NCI-H82 (cell line): ENCODE measurements at places on chromosomes 1 and 21.

GRCh38 chr1:9399510-9400424 lies 107.1 kb downstream of the SPSB1 start:
- peak; percentile 93 for DNase-seq

DNA sequence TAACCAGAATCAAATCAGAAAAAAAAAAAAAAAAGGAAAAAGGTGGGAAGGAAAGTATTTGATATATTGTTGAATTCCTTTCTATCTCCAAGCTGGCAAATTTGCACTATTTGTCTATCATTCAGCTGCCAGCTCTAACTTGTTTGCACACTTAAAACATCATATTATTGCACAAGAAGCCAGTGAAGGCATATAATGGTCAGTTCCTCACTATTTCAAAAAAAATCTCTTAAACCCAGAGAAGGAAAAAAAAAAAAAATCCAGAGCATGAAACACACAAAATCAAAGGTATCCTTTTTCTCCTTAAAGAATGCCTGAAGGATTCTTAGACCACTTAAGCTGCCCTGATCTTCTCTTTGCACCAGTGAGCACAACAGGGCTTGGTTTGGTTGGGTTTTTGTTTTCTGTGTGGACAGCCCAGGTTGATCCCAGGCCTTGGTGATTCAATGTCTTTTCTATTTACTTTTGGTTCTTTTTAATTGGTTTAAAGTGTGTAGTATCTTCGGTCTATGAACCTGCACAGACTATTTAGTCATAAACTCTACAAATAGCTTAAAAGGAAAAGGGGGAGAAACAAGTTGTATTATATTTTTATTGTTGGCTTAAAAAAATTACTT lies 40.2 kb downstream of the DUSP10 start:
- DNase-seq, result peak; percentile 17

DNA sequence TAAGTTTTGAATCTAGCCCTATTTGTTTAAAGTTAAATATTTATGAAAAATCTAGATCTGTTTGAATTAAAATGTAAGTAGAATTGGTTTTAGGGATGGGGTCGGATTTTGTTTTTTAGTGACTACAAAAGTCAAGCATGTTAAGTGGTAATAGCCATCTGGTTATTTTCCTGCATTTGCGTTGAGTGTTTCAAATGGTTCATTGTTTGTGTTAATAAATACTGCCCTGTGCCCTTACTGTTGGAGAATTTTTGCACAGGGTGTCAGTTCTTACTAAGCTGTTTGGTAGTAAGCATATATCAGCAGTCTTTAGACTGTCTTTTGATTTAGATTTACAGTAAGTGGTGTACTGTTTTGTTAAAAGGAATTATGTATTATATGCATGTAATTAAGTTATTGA lies 46.1 kb upstream of the TARS2 start:
- DNase-seq, result no peak

GRCh38 chr1:91557039-91557690 lies 56.5 kb downstream of the CDC7 start:
- DNase-seq, result no peak

DNA sequence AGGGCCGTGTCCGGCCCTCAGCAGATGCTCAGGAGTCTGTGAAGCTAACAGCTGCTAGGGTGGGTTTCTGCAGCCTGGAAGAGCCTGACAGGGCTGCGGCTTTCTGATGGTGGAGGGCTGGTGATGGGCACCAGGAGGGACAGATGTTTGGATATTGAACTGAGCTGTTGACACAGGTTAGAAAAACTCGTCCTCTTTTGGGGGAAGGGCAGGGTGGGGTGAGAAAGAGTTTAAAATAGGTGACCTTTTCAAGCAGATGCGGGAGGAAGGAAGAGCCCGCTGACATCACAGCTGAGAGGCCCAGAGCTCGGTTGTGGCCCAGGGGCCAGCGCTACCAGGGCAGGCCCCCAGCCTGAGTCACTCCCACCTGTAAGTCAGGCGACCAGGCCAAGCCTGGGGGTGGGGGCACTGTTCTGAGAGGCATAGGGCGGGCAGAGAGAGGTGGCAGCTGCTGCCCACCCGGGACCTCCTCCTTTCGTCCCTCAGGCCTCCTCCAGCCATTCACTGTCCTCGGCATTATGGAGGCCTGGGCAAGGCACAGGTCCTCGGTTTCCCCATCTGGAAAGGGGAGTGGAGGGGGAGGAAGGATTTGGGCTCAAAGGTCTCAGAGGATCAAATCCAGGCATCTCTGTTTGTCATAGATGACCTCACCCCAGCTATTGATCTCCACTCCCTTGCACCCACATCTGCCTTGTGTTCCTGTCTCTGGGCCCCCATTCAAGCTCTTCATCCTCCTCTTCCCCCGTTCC lies 32.3 kb upstream of the ID3 start:
- peak; percentile 86 for DNase-seq

DNA sequence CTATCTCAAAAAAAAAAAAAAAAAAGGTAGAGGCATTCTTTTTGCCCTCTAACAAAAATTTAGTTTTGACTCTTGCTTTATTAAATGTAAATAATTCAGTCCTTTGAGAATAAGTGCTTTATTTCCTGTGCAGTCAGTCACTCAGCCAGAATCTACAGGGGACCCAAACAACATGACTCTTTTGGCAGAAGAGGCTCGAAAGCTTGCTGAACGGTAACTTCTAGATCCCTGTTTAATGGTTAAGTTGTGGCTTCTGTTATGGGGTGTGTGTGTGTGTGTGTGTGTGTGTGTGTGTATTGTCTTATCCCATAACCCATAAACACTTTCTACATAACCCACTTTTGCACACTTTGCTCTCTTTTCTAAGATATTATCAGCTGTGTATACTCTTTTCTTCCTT lies 54.9 kb upstream of the LAMC2 start:
- no peak for DNase-seq

DNA sequence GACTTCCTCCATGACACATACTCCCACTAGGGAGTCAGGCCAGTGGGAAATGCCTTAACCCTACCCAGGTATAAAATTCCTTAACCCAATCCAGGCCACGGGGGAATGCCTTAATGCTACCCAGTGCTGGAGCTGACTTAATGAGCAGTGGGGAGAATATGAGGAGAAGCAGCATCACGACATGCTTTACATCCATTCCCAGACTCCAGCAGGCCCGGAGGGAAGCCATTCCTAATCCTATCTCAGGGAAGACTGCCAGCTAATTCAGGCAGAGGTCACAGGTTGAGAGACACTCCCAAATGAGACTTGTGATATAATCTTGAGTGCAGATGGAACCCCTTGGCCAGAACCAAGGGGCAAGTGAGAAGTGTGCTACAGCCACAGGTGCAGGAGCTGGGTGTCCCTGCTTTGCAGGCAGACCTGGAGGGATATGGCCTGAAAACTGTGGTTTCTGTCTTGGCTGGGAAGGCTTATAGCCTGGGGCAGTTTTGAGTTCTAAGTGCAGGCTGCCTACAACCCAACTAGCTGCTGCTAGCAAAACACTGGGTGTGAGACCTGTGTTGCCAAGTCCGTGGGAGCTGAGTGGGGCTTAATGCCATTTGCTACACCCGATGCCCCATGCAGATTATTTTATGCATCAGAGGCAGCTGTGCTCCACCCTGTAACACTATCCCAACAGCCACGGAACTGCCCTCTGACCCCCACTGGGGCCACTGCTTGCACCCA lies 45.1 kb upstream of the GUCA2A start:
- DNase-seq, result peak; percentile 89

GRCh38 chr1:90317628-90318027 lies 322.7 kb downstream of the ZNF326 start:
- DNase-seq, result no peak

DNA sequence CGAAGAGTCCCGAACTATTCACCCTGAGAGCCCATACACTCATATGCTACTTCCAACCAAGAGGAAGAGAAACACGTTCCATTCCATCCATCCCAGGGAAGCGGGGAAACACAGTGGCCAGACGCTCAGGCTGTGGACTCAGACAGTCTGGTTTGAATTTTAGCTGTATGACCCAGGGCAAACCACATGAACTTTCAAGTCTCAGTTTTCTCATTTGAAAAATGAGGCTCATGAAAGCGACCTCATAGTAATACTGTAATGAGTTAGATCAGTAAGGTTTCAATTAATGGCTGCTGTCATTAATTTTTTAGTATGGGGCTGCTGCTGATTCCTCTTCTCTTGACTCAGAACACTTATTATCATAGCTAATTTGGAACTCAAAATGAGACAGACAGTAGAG lies 1.5 kb downstream of the FCRL4 start:
- no peak for DNase-seq

DNA sequence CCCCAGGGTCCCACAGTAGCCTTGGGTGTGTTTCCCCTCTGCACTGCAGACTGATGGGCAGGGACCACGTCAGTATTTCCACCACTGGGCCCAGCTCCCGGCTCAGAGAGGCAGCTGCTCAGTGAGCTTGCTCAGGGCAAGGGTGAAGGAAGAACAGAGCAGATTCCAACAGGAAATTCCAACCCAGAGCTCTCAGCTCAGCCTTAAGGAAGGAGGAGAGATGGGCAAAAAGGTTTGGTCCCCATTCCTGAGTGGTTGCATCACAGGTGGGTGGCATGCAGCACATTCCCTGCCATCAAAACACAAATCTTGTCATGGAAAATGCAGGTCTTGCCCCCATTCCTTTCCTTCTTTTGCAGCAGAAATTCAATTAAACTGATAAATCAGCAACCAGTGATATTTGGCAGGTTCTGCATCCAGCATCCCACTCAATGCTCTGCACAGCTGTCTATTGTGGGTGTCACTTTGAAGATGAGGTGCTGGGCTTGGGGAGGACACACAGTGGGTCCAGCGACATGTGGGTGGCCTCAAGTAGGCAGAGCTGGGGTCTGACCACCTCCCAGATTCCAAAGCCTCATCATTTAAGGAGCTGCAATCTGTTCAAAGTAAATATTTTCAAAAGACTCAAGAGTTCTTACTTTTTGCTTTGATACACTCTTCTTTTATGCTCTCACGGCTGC lies 315.4 kb downstream of the DSCAM start:
- no peak for DNase-seq

GRCh38 chr1:19240673-19241538 lies 10.4 kb downstream of the EMC1 start:
- DNase-seq, result peak; percentile 98

DNA sequence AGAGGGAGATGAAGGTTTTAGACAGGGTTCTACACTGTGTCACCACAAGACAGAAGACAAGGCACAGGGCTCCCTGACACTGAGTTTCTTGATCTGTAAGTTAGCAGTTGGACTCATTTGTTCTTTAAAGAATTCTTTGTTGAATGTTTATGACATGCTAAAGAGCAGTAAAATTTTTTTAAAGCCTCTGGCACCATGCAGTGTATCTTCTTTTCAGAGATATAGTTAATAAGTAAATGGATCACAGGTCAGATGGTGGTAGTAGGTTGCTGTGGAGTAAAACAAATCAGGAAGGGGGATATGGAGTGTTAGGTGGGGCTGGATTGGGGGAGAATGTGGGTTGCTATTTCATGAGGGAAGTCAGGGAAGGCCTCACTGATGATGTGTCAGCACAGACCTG lies 2.0 kb downstream of the CLCA4 start:
- no peak for DNase-seq

DNA sequence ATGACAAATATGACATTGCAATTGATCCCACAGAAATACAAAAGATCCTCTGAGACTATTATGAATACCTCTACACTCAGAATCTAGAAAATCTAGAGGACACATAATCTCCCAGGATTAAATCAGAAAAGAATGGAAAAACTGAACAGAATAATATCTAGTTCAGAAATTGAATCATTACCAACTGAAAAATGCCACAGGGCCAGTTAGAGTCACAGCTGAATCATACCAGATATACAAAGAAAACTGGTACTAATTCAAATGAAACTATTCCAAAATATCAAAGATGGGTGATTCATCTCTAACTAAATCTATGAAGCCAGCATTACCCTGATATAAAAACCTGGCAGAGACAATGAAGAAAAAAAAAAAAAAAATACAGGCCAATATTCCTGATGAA lies 149.3 kb downstream of the BRINP3 start:
- DNase-seq, result no peak

DNA sequence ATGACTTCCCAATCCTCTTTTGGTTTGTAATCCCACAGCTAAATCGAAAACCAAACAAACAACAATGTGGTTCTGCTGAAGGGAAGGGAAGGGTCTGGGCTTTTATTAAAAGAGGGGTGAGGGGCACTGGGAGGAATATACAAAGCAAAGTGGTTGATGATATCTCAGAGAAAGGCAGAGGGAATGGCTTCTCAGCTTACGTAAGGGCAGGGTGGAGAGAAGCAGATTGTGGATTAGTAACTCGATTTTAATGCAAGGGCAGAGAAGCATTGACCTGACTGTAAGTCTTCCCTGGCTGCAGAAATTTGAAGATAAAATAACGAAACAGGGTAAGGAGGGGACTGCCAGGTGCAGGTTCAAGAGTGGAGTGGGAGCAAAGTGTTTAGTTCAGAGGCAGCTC lies 438.2 kb upstream of the LRRC7 start:
- peak; percentile 97 for DNase-seq

DNA sequence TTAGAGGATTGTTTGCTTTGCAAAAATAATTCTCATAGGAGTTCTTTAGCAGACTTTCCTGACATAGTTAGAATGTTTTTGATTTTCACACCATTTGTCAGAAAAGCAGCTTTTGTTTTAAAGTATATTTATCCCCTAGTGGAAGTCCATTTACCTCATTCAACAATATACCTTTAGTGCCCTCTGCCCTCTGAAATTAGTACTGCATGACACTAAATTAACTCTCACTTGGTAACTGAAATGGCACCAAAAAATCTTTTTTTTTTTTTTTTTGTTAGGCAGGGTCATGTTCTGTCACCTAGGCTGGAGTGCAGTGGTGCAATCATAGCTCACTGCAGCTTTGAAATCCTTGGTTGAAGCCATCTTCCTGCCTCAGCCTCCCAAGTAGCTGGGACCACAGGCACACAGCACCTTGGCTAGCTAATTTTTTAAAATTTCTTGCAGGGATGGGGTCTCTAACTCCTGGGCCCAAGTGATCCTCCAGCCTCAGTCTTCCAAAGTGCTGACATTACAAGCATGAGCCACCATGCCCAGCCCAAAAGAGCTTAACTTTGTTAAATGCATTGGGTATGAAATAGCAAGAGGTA lies 13.6 kb downstream of the LRRC42 start:
- DNase-seq, result peak; percentile 46

DNA sequence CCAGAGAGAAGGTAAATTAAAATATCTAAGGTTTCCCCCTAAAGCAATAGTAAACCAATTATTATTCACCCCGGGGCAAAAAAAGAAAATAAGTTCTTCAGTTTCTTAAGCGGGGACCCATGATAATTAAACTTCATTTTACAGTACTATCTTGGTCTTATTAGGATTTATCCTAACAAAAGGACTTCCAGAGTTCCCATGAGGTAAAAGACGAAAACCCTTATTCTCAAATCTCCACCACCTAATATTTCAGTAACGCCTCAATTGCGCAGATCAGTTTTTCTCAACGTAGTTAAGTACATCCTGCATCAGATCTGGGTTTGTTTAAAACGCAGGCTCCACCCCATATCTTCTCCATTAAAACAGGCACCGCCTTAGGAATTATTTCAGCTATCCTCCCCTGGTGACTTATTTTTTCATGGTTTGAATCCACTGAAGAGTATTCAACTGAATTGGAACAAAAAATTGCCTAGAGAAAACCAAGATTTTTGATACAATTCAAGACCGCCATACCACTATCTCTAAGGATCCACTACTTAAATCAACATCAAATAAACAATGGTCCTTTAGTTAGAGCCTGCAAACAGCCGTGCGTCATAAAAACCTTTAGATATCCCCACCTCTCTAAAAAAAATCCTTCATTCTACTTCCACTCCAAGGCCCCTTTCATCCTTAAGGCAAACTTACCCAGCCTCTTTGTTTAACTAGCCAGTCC lies 1.7 kb downstream of the MCL1 start:
- peak; percentile 41 for DNase-seq
